ENCODE measurements at places on chromosomes 12 and 14.

GRCh38 chr14:104552738-104553125, 26.8 kb upstream of the C14orf180 start:
- no peak for DNase-seq

DNA sequence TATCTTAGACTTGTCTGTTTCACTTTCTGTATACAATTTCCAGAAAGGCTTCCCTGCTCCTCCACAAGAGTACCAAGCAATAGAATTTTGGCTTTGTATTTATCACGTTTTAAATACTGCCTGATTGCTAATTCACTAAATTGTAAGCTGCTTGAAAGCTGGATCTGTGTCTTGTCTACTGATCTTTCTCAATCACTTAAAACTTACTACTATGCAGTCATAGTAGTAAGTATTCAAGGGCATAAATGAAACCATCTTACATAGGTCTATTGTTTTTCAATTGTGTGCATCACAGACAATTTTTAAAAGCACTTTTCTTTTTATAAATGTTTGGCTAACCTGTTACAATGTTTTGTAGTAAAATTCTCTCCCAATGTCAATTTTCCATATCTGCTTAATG, 1.2 kb upstream of the GLIPR1L2 start:
- DNase-seq = no peak

DNA sequence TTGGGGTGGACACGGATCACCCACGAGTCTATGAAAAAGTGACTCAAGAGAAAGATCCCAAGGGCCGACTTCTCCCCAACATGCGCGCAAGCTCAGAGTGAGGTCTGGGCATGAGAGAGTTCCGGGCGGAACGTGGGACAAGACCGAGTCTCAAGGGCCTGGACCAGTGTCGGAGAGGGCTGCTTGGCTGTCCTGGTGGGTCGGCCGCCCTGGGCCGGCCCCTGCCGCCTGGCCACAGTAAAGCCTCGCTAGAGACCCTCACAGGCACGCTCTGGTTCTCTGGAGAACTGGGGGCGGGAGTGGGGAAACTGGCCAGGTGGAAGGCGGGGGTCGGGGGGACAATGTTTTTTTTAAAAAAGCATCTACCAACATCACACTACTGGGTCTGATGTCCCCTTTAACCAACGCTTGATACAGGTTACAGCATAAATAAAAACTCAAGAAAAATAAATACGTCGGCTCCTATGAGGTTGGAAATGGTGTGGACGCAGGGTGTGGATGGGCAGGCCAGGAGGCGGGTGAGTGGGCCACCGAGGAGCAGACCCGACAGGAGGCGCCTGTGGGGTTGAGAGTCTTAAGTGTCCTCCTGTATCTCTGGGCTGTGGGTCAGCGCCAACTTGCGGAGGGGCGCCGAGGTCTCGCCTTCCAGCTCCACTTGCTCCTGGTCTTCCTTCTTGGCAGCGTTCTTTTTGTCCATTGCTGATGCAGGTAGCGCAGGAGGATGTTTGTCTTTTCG, 74.7 kb downstream of the KLHL28 start:
- no peak for DNase-seq

DNA sequence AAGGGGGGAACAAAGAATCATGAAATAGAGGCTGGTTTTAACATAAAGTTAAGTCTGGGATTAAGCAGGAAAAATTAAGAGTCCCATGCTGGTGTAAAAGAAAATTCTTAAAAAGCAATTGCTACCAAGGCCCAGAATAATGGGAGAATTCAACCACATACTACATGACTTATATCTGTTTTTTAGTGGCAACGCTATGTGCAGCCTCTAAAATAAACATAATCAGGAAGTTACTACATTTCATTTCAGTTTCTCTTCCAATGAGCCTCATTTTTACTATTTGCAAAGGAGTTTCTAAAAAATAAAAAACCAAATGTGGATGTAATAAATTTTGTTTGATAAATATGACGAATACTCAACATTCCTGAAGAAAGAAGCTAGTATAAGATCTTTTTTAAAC, 58.1 kb downstream of the CPNE8 start:
- no peak for DNase-seq

- no peak for DNase-seq
Observed at GRCh38 chr14:104717137-104717536, 6.9 kb upstream of the ADSS1 start.

- DNase-seq = no peak
Observed at GRCh38 chr12:76489737-76490136, 69.8 kb downstream of the OSBPL8 start.

DNA sequence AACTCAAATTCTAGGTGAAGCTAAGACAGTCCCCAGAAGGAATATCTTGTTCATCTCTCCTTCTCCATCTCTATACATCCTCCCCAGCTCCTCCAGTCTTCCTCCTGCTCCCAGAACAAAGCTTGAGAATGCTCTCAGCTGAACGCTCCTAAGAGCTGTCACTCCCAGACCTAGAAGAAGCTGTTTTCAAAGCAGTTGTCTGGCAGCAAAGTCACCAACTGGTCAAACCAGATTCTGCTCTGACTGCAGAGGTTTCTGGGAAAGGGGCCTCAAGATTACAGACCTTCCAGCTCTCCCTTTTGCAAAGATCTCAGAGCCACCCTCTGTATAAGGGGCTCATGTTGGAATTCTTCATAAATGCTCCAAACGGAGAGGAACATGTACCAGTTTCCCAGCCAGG, 9.6 kb upstream of the HSPB8 start:
- DNase-seq = no peak

DNA sequence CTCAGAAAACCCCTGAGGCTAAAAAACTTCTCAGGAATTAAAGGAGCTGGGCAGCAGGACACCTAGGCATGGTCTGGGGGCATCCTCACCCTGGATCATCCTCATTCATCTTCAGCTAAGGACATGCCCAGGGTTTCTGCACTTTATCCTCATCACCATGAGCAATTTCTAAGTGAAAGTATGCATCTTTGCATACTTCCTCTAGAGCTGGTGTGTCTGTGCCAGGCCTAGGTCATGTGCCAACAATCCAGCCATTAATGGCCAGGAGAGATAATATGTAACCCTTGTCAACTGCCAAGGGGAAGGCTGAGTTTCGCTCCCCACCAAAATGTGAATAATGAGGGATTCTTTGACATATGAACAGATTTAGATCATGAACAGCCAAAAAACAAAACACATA, 160.5 kb downstream of the KITLG start:
- DNase-seq = no peak

- DNase-seq = no peak
Observed at GRCh38 chr12:49674318-49674981, 32.8 kb downstream of the FMNL3 start.

Data from NCI-H2029 (cell line).